ENCODE measurements at places on chromosomes 12 and 14. TPM values are rescaled to one million over a fixed set of nuclear protein-coding genes. Genes with fewer than 3 reads are reported as not detected.

DNA sequence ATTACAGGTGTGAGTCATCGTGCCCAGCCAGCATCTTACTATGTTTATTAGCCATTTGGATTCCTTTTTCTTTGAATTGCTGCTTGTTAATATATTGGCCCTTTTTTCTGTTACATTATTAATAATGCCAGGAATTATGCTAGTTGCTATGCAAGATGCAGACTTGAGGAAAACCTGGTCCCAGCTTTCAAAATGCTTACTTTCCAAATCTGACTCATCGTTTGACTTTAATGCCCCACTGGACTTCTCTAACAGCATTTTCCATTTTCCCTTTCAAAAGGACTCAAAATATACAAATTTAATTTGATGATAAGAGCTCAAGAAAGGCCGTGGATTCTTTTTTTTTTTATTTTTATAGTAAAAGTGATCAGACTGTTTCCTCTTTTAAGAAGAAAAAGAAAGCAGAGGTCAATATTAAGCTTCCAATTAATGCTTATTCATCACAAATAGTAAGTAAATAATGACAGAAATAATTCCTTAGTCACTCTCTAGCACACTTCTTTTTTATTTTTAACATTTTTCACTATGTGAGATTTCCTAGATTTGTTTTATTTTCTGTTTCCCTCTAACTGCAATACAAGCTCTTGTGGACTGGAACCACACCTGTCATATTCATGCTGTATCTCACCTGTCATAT is 146.1 kb upstream of the FGD4 start:
- no peak for DNase-seq

DNA sequence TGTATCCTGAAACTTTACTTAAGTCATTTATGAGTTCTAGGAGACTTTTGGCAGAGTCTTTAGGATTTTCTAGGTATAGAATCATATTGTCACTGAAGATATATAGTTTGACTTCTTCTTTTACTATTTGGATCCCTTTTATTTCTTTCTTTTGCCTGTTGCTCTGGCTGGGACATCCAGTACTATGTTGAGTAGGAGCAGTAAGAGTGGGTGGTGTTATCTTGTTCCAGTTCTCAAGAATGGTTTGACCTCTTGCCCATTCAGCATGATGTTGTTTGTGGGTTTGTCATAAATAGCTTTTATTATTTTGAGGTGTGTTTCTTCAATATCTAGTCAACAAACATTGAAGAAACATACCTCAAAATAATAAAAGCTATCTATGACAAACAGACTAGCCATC is 35.0 kb downstream of the LIN7A start:
- DNase-seq, result no peak

- no peak for DNase-seq
Observed at GRCh38 chr14:104093366-104094055, 8.0 kb downstream of the ASPG start.

DNA sequence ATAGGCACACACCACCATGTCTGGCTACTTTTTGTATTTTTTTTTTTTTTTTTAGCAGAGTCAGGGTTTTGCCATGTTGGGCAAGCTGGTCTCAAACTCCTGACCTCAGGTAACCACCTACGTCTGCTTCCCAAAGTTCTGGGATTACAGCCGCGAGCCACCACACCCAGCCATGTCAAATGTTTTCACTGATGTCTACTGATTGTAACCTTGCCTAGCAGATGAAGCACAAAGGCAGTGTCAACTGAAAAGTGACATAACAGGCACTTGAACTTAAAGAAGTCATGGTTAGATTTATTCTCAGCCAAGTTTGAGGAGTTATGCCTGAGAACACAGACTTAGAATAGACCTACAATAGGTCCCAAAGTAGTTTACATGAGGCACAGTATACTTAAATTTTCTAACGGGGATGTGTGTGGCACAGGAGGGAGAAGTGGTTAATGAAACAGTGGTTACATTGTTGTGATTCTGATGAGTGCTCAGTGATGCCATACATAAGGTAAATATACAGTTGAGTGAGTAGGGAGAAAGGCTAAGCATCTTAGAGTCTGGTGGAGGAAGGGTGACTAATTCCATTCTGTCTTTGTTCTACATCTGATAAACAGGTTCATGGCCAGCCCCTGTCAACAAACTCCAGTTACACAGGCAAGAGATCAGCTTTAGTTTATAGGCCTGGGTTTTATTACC is 12.6 kb upstream of the RNASE4 start:
- DNase-seq, result no peak

DNA sequence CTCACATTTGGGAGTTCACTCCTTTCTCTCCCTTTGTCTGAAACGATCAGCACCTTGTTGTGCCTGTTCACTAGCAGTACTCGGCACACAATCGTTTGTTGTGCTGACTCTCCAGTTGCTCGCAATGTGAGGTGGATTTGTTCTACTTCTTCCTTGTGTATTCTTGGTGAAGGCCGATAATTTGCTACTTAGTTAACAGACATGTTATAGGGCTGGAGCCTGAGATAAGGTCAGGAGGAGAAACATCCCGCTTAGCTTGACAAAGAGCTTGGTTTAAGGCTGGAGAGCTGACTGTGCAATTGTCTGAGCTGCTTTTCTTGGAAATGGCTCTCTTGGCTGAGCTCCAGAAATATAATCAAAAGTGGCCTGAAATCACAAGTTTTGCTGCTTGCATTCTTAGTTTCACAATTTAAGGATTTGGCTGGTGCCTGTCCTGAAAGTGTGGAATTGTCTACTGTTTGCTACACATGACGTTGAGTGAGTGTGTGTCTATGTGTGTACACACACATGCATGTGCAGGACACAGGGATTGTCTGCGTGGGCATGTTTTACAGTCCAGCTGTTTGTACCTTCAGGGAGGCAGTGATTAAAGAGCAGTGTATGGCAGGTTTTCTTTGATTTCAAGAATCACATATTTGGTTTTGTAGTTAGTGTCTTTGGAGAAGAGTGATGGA is 77.7 kb downstream of the ARF6 start:
- no peak for DNase-seq

GRCh38 chr14:104144911-104145825 is 6.8 kb downstream of the KIF26A start:
- peak; percentile 58 for DNase-seq

- DNase-seq, result no peak
Observed at GRCh38 chr14:63510538-63510937, 32.6 kb downstream of the PPP2R5E start.

DNA sequence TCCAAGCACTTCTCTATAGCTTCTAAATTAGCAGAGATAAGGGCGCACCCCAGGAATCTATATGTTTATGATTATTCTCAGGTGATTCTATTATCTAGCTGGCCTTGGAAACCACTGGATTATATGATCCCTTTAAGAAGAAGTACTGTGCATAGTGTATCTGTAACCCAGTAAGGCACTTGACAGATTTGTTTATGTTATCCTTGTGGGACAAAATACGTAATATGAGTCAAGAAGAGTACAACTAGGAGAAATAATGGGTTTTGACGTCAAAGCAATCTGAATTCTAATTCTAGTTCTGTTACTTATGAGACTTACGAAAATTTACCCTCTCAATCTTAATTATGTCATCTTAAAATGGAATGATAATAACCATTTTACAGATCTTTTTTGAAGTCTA is 259.6 kb upstream of the NAV3 start:
- DNase-seq, result no peak

The GALNT8 gene
- not detected for total RNA-seq

The CLEC7A gene
- 6.0 TPM for total RNA-seq

The PEX5 gene
- total RNA-seq, result 61.7 TPM

Data from ascending aorta (tissue), 2 donors.